ENCODE measurements at places on chromosomes 13 and 19.

DNA sequence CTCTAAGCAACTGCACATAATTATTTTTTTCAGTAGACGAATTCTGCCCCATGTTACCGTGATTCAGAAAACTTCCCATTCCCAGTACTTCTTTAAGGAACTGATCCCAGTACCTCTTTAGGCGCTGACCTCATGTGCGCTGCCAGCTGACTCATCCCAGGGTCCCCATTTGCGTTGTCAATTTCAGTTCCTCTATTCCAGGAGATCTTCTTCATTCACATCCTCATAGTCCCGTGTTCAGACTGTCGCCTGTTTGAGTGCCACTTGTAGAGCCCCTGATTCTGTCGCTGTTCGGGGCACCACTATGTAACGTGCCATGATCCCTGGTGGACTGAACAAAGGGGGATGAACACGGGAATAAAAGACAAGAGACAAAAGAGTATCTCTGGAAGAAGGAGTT, 16.4 kb downstream of the FPR3 start:
- DNase-seq = no peak

GRCh38 chr19:30209617-30210600, 162.3 kb upstream of the ZNF536 start:
- no peak for DNase-seq

DNA sequence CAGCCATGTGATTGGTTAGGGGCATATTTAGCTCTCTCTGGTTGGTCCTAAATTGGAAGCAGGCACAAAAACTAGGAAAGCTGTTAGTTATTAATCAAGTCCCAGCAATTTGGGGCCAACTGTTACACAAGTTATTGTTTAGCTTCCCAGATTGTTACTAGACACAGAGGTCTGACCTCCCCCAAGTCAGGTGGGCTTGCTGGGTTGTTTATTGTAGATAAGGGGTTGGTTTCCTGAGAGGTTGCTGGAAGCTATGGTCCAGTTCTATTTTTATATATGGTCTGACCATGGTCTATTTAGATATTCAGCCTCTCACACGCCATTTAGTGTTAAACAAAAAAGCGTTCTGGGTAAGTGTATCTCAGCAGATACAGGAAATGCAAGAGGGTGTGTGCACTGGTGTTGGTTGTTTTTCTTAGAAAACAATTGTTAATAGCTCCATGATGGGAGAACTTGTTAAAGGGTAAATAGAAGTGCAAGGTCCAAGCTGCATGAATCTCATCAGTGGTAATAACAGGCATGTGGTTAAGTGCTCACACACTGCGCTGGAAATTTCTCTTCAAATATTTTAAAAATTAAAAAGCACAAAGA, 150.0 kb downstream of the RAP2A start:
- DNase-seq = no peak

GRCh38 chr13:113022391-113022744, 53.4 kb downstream of the MCF2L start:
- DNase-seq = no peak

DNA sequence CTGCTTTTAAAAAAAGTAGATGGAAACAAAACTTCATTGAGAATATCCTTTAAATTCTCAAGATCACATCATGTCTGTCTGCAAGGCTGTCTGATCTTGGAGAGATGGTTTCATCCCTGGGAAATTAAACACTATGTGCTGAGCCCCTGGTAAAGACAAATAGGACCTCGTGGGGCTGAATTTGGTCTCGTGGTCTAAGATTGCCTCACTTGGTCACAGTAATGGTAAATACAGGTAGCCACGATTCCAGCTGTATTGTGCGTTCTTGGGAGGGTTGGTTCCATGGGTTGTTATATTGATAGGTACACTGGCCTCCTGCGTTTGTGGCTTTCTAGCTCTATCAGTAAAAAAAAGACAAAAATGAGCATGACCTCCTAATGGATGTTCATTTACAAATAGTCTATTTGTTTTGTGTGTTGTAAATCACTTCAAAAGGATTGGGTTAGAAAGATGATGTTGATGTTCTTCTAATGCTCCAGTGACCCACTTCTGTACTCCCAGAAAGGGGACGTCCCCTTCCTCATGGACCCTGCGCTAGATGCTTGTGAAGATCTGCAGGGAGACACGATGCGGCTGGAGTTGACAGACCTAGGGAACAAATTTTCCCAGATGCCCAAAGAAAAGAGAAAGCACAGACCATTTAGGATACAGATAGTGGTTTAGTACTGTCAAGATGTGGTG, 1.8 kb downstream of the CEBPG start:
- DNase-seq = no peak

DNA sequence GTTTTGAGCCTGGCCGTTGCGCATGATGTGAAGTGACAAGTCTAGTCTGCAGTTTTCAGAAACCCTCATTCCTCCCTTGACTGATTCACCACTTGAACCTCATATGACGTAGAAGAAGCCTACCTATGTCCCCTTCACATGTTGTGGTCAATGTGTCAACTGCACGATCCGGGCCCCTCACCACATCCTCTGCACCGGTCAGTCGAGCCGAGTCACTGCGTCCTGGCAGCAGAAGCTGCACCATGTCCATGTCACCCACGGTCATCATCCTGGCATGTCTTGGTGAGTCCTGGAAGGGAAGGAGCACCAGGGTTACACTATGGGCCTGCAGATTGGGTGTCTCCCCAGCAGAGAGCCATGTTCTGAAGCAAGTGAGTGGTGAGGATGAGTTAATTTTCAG, at the start of gene KIR2DL4:
Gene KIR2DL4 (plus strand): TSS at position 201 of the 400 bp plus-strand sequence. CDS start 42 bp downstream, at position 243.
- no peak for DNase-seq

DNA sequence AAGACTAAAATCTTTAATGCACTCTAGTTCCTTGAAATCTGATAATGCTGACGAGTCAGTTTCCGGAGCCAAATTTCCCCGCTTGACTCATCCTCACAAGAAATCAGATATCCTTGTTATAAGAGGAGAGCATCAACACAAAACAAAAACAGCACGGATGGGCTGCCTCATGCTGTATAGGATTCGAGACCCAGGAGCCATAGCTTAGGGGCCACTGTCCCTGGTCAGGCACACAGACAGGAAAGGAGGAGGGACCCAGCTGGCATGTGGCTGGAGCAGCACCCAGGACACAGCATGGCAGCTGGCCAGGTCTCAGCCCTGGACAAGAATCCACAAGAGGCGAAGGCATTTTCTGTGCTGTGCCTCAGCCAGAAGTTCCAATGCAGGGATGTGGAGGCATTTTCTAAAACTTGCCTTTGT, 110.2 kb upstream of the SPATA13 start:
- DNase-seq = no peak

- DNase-seq = no peak
These were observed 9.6 kb upstream of the GPR183 start for GRCh38 chr13:99316657-99317256.

DNA sequence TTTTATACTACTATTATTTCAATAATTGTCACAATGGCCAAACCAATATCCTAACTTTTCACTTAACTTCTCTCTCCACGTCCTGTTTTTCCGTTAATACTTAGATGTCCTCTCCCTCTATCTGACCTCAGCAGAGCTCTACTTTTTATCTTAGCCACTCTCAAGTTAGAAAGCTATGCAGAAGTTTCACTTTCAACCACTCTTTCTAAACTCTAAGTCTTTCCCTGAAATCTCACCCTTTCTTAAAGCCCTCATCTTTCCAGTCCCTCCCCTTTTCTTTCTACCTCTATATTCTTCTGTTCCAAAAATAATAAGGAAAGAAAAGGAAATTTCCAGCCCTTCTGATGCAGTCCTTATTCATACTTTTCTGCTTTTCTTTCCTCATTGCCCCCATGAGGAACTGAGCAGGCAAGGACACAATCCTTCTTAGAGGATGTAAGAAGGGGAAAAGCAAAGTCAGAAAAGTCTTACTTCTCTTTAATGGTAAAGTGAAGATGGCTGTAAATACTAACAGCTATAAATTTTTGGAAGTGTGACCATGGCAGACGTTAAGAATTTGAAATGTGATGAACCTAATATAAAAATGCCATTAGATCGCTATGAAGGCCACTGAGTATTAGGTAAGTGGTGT, 23.0 kb downstream of the FAM216B start:
- no peak for DNase-seq

GRCh38 chr13:71524613-71525304, 342.2 kb downstream of the DACH1 start:
- peak; percentile 43 for DNase-seq

GRCh38 chr13:102100234-102100633, 301.6 kb downstream of the FGF14 start:
- no peak for DNase-seq

- DNase-seq = no peak
These were observed 583.9 kb upstream of the SLITRK6 start for GRCh38 chr13:86383151-86383550.
